ENCODE measurements at places on chromosomes 2 and 18. TPM values are rescaled to one million over a fixed set of nuclear protein-coding genes. Genes with fewer than 3 reads are reported as not detected.

SP140 gene
- 10.5 TPM for polyA plus RNA-seq

IER3IP1 gene
- polyA plus RNA-seq: 15.5 TPM

UGT1A3 gene
- not detected for polyA plus RNA-seq

LRATD1 gene
- polyA plus RNA-seq: 9.4 TPM

SPEG gene
- 19.8 TPM for polyA plus RNA-seq

MTIF2 gene
- 29.2 TPM for polyA plus RNA-seq

SLC40A1 gene
- polyA plus RNA-seq: 53.1 TPM

FZD7 gene
- polyA plus RNA-seq: 3.9 TPM

SERPINB3 gene
- polyA plus RNA-seq: 47.5 TPM

MRO gene
- 1.5 TPM for polyA plus RNA-seq

UGT1A6 gene
- polyA plus RNA-seq: 4.5 TPM

NAT8 gene
- not detected for polyA plus RNA-seq

KCNJ13 gene
- 0.18 TPM for polyA plus RNA-seq

ANKRD62 gene
- polyA plus RNA-seq: not detected

CDK15 gene
- polyA plus RNA-seq: 0.18 TPM

IL1A gene
- 1.8 TPM for polyA plus RNA-seq

Measured in thymus (tissue), 14 donors.